GF-D8 (cell line): ENCODE measurements at places on chromosomes 12 and 14.

- DNase-seq = no peak
These were observed 4.4 kb downstream of the KRT76 start for GRCh38 chr12:52772772-52773171.

GRCh38 chr12:26058818-26059217 is 66.0 kb downstream of the BHLHE41 start:
- no peak for DNase-seq

- DNase-seq = no peak
These were observed 12.9 kb downstream of the ST8SIA1 start for GRCh38 chr12:22321638-22322037.

GRCh38 chr14:72699443-72699842 is 194.5 kb downstream of the DPF3 start:
- DNase-seq = no peak

- no peak for DNase-seq
These were observed 69.0 kb downstream of the IFT81 start for GRCh38 chr12:110193196-110193595.
